Common myeloid progenitor, CD34-positive (primary cell): ENCODE measurements at places on chromosomes 7 and 10.

DNA sequence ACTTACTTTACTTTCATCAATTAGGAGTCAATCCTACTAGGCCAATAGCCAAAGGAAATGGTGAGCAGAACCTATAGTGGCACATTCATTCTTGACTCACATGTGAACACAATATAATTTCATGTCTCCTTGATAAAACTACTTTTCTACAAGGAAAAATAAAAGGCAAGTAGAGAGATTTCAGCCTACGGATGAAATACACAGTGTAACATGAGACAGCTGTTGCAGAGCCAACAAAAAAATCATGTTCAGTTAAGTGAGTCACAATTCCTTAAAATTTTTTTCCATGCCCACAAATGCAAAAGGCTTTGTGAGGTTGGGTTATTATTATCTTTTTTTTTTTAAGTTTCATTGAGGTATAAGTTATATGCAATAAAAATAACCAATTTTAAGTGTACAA lies 54.8 kb downstream of the GPR141 start:
- DNase-seq: no peak

DNA sequence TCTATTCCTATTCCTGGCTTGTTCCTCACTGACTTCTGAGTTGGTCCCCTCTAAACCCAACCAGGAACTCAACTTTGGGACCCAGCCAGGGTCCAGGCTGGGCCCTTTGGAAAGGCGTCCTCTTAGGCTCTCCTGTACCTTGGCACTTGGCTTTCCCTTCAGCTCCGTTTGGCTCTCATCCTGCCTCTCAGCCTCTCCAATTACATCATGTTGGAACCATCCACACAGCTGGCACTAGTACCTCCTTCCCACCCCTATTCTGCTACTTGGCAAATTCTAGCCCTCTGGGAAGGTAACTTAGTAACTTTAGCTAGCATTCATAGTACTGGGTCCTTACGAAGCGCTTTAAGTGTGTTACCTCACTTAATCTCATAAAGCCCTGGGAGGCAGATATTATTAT lies 205.3 kb upstream of the HABP2 start:
- no peak for DNase-seq

DNA sequence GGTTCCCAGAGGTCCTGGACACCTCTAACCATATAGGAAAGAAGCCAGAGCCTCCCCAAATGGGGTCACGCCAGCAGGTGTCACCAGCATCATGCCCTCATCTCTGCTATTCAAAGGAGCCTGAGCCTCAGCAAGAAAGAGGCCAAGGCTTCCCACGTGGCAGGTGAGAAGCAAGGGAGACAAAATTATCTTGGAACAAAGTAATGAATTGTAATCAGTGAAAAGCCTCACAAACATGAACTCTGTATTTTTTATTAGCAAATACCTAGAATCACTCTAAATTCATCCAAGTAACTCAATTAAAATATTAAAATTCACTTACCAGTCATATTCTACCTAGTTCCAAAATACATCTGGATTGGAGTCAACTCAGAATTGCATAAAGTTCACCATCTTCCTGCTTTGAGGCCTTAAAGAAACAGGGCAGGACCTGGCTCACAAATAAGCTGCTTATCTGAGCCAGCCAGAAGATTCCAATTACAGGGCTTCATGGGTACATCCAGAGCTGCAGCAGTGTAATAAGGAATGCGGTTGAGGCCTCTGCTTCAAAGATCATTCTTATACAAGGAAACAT lies 68.7 kb downstream of the SGMS1 start:
- peak; percentile 45 for DNase-seq

DNA sequence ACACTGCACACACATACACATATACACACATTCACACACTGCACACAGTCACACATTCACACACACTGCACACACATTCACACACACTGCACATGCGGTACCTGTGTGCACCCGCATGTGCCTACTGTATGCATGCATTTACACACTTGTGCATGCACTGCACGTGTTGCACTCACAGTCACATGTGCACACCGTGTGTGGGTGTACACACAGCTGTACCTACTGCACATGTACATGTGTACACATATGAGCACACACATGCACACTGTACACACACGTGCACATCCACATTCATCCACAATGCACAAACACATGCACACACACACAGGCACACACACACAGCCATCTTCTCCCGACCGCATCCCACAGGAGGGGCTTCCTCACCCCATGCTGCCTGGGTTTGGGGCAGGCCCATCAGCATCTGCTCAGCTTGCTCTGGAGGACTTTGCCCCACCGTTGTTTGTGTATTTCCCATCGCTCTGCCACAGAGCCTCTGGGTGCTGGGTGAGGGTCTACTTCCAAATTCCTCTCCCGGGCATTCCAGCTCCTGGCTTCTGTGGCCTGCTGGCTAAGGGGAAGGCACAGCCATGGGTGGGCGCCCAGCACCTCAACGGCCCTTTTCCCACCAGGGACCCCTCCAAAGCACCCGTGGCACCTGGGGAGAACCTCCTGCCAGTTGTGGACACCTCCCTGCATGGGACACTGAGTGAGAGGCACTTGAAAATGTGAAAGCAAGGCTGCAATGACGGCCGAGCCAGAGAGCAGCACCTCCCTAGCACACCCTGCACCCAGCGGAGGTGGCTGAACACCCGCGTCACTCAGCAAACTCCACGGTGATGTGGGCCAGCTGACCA lies 324.3 kb downstream of the PTPRN2 start:
- DNase-seq: no peak

DNA sequence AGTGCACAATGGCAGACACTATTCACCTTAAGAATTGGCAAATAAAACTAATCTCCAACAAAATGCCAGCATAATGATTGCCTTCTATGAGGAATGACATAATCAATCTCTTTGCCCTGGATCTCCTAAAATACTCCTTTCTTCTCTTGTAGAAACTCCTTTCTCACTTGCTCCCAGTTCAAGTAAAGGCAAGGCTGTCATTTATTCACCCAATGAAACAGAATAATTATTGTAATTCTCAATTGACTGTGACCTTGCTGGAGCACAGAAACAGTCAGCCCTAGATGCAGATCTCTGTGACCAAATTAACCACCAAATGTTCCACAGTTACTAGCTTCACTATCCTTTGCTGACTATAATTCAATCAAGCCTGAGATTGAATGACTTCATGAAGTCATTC lies 99.3 kb downstream of the SEMA3C start:
- no peak for DNase-seq

- no peak for DNase-seq
Measured at GRCh38 chr7:31084226-31084625, 32.1 kb downstream of the ADCYAP1R1 start.

DNA sequence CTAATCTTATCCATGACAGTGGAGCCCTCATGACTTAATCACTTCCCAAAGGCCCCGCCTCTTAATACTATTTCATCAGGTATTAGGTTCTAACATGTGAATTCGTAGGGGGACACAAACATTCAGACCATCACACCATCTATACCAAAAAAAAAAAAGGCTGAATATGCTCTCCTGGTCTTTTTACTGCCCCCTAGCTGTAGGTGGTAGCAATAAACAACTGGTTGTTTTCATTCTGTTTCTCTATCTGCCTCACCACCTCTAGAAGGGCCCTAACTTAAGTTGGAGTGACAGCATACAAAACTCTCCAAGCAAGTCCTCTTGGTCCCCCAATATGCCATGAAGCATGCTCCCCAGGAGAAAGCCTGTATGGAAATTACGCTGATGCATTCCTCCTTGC lies 94.1 kb downstream of the GRM8 start:
- no peak for DNase-seq

DNA sequence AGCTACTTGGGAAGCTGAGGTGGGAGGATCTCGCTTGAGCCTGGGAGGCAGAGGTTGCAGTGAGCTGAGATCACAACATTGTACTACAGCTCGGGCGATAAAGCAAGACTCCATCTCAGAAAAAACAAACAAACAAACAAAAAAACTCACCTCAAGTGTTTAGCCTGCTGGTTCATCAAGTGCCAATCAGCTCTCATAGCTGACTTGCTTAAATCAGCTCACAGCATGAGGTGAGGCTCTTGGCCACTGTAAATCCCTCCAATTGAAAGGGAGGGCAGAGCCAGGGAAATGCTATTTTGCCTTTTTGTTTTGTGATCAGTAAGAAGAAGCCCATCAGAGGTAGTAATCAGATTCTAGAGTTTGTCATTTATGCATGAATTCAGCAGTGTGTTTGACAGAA lies 112.3 kb downstream of the RAB11FIP2 start:
- no peak for DNase-seq

- DNase-seq: peak; percentile 50
Measured at GRCh38 chr10:60560451-60560850, 170.8 kb upstream of the ANK3 start.

- DNase-seq: no peak
Measured at GRCh38 chr10:76681153-76681552, 956.5 kb downstream of the KCNMA1 start.

DNA sequence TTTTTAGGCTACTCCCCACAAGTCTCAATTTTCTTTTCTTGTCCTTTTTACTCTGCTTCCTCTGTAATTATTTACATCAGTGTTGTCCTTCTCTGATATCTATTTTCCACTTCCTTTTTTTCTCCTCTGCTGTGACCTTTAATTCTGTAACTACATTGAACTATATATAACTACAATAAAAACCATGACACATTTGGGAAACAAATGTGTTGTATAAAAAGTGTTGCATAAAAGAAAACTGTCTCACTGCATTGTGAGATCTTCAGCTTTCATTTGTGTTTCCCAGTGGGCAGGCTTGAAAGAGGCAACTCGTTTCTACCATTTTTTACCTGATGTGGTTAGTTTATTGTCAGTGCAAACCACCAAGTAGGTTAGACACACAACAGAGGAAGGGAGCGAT lies 483.9 kb upstream of the NRP1 start:
- no peak for DNase-seq

GRCh38 chr7:33258491-33258951 lies 129.2 kb downstream of the BBS9 start:
- no peak for DNase-seq

- no peak for DNase-seq
Measured at GRCh38 chr10:43257347-43258210, 9.3 kb downstream of the RASGEF1A start.

- DNase-seq: no peak
Measured at GRCh38 chr10:14727924-14728323, 46.8 kb downstream of the FAM107B start.

GRCh38 chr10:113232928-113233511 lies 283.0 kb downstream of the TCF7L2 start:
- peak; percentile 92 for DNase-seq

- peak; percentile 73 for DNase-seq
Measured at GRCh38 chr7:120979765-120980499, 8.6 kb upstream of the CPED1 start.

DNA sequence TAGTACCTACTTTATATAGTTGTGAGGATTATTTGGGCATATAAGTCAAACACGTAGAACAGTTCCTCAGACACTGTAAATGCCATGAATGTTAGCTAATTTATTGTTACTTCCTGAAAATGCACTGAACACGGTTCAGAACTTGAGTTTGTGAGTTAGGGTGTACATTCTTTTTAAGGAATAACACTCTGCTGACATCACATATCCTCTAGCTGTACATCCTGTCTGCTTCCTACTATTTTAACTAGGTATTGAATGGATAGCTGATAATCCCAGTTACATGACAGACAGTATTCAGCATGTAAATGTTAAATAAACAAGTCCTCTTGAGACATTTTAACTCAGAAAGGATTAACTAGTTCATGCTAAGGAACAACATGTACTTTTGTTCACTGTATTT lies 16.0 kb downstream of the SAMD8 start:
- peak; percentile 63 for DNase-seq

GRCh38 chr7:7681191-7681935 lies 37.0 kb downstream of the RPA3 start:
- peak; percentile 78 for DNase-seq

GRCh38 chr10:124518366-124518765 lies 56.7 kb downstream of the LHPP start:
- no peak for DNase-seq

DNA sequence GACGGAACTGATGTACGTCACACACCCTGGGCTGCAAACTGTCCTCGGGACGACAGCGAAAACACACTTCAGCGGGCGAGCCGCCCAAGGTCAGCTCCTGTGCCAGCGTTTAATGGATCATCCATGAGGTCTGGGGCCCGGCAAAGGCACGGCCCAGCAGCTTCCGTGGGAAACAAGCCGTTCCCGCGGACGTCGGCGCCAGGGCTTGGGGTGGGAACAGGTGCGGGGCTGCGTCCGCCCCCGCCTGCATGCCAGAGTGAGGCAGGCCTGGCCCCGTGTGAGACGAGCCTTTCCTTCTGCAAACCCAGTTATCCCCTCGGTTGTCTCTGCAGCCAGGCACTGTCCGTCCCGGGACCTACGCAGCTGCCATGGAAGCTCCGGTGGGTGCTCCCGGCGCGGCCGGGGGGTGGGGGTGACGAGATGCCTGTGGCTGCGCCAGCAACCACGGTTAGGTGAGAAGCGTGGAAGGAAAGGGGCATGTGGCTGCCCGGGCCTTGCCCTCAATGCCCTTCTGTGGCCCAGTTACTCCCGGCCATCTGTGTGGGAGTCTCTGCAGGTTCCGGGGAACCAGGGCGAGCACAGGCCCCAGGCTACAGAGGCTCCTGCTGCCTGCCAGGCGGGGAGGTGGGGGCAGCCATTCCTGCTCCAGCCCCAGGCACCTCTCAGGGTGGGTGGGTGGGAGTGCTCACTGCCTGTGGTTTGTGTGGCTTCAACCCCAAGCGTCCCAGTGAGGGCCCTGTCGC lies 42.2 kb upstream of the PDGFA start:
- DNase-seq: no peak

GRCh38 chr10:71569775-71570588 lies 149.6 kb downstream of the C10orf105 start:
- peak; percentile 73 for DNase-seq

- peak; percentile 87 for DNase-seq
Measured at GRCh38 chr7:158740013-158740656, 35.5 kb upstream of the NCAPG2 start.

GRCh38 chr10:116237970-116238369 lies 35.0 kb downstream of the GFRA1 start:
- no peak for DNase-seq

GRCh38 chr10:71889388-71889987 lies 38.4 kb upstream of the PSAP start:
- DNase-seq: no peak

GRCh38 chr7:2873686-2874551 lies 29.8 kb upstream of the GNA12 start:
- DNase-seq: peak; percentile 79

DNA sequence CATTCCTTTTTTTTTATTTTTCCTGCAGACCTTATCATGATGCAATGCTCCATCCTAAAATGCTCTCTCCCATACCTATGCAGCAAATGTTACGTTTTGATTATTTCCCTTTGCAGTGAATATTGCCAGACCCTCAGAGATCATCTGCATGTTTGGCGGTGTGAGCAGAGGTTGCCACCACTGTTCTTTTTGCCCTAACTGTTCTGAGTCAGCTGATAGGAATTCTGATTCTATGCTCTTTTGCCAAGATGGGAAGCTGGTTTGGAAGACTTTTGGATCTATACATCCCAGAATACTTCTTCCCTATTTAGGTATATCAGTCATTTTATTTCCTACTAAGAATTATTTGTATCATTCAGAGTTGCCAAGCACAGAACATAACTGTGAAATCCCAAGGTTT lies 130.5 kb downstream of the KLF6 start:
- no peak for DNase-seq

GRCh38 chr10:123847686-123848432 lies 43.7 kb downstream of the CPXM2 start:
- no peak for DNase-seq

GRCh38 chr10:84563355-84563754 lies 235.0 kb downstream of the CCSER2 start:
- DNase-seq: no peak
